Left ventricle myocardium inferior (tissue), 1 donor: ENCODE measurements at places on chromosomes 2 and 18.

DNA sequence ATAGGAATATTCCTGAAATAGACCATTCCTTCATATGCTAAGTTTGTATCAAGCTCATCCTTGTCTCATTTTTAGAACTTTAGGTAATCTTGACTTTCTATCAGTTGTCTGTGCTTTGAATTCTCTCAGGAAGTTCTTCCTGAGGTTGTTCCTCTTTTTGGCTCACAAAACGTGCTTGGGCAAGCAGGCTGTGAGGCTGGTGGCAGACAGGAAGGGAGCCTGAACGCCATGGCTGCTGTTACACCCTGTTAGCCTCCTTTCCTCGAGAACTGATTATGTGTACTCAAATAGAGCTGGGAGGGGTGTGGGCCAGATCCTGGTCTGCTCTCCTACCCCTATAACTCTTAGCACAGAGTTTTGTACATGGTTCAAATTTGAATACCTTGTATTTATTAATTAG is 136.4 kb upstream of the CELF4 start:
- DNase-seq, result no peak

DNA sequence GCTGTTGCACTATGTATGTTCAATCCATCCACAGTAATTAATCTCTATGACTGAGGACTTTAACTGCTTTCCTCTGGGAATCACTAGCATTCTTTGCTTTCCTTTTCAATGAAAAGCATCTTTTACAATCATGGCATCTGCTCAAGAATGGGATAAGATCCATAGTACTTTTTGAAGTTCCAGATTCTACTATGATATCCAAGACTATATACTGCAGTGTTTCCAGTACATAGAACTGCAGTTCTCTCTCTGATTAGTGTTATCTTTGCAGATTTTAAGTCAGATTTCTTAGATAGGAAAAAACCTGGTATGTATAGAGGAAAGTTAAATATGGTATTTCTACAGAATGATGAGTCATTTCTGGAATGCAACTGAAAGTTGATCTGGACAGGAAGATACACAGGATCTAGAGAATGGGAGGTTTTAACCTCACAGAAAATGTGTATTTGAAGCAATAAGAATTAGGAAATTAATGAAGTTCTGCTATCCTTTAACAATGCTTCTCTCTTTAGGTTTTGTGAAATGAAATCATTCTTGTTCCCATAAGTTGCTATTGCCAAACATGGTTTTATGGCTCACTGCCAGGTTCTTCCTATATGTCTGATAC is 670.7 kb downstream of the ERBB4 start:
- no peak for DNase-seq

DNA sequence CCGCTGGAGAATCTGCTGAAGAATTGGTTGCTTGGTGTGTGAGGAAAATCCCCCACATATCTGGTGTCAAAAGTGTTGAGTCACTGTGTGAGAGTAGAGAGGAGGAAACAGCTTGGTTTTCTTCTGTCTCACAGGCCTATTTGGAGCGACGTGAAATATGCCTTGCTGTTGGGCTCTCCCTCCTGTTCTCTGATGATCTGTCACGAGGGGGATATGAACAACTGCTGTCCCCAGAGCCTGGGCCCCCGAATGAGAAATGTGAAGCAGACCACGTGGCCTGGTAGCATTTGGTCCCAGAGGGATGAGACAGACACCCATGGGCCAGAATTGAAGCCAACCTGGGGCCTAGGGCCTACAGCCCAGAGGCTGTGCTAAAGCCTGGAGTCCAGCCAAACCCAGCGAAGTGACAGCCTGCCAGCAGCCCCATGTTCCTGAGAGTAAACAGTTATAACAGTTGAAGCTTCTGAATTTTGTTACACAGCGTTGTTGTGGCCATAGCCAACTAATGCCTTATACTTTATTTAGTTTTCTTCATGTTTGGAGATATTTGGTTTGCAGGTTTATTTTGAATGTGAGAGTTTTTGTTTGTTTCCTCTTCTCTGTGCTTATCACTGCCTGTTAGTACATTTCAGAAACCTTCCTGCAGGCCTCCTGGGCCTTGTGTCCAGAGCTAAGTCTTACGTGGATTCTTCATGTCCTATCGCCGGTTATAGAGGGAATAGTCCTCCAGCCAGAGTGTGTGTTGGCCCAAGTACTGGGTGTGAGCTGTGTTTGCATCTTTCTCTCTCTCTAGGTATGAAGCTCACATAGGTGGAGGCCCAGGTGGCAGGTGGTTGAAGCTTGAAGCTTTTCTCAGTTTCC is 18.7 kb upstream of the COLEC12 start:
- peak; percentile 63 for DNase-seq

DNA sequence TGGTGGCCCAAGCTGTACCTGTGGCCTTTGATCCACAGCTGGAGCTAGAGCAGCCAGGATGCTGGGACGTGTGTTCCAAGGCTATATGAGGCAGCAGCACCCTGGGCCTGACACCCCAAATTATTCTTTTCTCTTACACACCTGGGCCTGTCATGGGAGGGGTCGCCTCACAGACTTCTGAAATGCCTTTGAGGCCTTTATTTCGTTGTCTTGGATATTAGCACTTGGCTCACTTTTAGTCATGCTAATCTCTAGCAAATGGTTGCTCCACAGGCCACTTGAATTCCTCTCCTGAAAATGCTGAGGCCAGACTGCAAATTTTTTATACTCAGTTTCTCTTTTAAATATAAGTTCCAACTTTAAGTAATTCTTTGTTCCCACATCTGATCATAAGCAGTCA is 22.0 kb upstream of the IL1R2 start:
- DNase-seq, result no peak

- peak; percentile 53 for DNase-seq
These were observed 74.1 kb downstream of the GALR1 start for GRCh38 chr18:77323640-77324299.

DNA sequence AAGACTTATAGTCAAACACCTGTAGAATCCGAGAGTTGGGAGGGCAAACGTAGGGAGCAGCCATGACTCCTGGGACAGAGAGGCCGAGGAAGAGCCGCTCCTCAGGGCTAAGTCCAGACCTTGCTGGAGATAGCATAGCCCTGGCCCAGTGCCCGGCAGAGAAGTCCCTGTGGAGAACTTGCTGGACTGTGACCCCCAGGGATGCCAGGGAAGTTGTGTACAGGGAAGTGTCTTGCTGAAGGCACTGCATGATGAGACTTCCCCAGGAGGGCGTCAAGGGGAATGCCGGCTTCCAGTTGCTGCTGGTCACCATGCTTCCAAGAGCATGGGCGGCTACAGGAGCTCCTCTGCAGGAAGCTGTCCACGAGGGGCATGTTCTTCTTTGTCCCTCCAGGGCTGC is 8.6 kb upstream of the CNDP1 start:
- DNase-seq, result no peak

DNA sequence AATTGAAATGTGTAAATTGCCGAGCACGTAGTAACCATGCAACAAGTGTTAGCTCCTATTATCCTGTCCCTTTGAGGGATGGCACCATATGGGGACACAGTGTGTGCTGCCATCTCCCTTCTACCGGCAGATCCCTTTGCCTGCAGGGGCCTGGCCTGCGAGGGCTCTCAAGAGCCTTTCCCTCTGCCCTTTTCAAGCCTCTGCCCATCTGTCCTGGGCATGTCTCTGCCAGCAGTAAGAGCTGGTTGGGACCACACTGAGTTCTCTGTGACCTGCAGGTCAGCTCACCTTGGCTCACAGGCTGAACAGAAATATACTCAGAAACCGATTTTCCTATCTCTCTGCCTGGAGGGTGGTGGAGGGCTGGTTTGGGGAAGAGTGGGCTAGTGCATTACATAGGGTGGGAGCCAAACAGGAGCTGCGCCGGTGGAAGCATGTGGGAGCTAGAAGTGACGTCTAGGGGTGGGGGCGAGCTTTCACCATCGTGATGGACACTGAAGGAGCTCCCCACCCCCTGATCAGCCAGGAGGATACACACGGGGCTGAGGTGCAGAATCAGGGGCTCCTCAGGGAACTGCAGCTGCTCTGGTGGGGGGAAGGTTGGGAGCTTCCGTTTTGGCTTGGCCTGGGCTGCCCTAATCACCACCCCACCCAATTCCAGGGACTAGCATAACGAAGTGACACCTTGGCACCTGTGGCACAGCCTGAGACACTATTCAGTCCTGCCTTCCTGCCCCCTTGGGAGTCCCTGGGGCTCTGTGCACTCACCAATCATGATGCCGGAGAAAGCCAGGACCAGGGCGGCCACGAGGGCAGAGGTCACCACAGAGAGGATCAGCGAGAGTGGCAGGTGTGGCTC is 109.7 kb downstream of the CLIP4 start:
- DNase-seq, result no peak
